ENCODE measurements at places on chromosomes 3 and 15.

- no peak for DNase-seq
Observed at GRCh38 chr3:5473471-5473870, 286.0 kb downstream of the EDEM1 start.

GRCh38 chr3:188231456-188231855, 77.5 kb downstream of the LPP start:
- no peak for DNase-seq

DNA sequence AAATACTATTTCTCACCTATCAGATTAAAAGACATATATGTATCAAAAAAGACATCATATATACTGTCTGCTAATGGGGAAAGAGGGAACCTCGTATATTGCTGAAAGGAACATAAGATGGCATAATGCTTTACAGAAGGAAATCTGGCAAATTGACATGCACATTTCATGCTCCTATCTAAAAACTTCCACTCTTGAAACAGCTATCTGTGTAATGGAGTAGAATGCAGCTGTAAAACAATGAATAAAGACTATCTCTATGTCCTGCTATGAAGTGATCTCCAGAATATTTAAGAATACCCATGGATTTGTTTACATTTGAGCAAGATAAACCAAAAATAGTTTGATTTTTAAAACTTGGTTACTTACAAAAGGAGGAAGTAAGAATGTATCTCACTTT, 107.4 kb downstream of the TBL1XR1 start:
- DNase-seq: no peak

GRCh38 chr3:147361454-147362420, 44.6 kb downstream of the ZIC4 start:
- no peak for DNase-seq

- DNase-seq: no peak
Observed at GRCh38 chr15:90582553-90582952, 52.8 kb downstream of the CRTC3 start.

- DNase-seq: no peak
Observed at GRCh38 chr3:137992592-137992991, 17.4 kb upstream of the CLDN18 start.

DNA sequence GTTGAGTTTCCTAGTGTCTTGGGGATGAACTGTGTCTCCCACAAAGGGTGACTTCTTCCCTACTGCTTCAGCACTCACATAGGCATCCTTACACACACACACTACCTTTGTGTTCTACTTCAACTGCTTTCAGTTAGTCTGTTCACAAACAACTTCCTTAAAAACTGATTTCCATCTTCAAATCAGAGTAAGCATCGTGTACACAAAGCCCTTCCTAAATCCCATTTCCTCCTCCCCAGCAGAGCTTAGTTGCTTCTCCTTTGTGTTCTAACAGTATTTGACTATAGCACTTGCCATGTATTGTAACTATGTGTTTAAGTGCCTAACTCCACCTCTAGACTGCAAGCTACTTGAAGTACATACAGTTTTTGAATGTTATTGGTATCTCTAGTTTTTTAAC, 71.7 kb downstream of the TNIK start:
- DNase-seq: no peak

DNA sequence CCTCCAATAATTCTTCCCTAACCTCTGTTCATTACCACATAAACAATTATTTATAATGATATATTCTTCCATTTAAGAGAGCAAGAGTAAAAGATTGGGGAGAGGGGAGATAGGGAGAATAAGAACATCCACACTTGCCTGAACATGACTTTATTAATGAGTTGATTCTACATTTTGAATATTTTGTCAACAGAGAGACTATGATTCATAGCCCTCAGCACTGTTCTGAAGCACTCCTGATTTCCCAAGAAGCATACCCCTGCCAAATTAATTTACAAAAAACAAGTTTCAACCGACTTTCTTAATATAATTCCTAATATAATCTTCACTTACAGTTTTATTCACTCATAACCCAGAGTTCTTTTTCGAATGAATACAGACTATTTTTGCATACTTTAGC, 828.8 kb downstream of the ROBO2 start:
- no peak for DNase-seq

- no peak for DNase-seq
Observed at GRCh38 chr3:82229397-82229796, 468.0 kb upstream of the GBE1 start.

GRCh38 chr3:186832276-186832675, 10.2 kb upstream of the ADIPOQ start:
- no peak for DNase-seq

GRCh38 chr3:13192471-13193213, 119.4 kb upstream of the IQSEC1 start:
- no peak for DNase-seq

- no peak for DNase-seq
Observed at GRCh38 chr3:10515396-10515795, 10.0 kb upstream of the ATP2B2 start.

GRCh38 chr3:149660462-149660861, 2.6 kb upstream of the WWTR1 start:
- no peak for DNase-seq

GRCh38 chr3:49877716-49878115, 8.0 kb upstream of the CAMKV start:
- DNase-seq: no peak

DNA sequence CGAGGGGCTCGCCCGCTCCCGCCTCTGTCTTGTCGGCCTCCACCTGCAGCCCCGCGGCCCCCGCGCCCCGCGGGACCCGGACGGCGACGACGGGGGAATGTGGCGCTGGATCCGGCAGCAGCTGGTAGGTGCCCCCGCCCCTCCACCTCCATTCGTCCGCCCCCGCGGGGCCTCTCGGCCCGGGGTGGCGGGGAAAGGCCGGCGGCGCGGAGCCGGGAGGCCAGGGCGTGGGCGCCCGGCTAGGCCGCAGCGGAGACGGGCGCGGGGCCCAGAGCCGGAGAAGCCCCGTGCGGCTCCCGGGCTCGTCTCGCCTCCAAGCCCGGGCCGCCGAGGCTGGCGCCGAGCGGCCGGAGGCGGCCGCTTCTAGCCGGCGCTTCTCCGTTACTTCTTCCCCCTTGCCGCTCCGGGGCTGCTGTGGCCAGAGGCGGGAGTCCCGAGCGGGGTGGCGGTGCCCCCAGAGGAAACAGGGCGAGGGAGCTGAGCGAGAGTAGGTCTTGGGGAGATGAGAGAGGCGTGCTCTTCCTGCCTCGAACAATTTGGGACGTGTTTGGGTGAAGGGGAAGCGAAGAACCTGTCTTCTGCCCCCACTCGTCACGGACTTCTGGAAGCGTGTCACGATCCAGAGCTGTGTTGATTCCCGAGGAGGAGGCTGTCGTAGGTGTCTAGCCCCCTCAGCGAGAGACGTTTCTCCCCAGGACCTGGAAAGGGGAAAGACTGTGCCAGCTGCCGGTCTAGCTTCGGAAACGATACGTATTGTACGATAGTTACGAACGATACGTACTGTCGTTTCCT, 555 bp downstream of the ATP11B start:
- DNase-seq: peak; percentile 49

GRCh38 chr3:55166576-55167555, 239.0 kb upstream of the LRTM1 start:
- DNase-seq: peak; percentile 6

DNA sequence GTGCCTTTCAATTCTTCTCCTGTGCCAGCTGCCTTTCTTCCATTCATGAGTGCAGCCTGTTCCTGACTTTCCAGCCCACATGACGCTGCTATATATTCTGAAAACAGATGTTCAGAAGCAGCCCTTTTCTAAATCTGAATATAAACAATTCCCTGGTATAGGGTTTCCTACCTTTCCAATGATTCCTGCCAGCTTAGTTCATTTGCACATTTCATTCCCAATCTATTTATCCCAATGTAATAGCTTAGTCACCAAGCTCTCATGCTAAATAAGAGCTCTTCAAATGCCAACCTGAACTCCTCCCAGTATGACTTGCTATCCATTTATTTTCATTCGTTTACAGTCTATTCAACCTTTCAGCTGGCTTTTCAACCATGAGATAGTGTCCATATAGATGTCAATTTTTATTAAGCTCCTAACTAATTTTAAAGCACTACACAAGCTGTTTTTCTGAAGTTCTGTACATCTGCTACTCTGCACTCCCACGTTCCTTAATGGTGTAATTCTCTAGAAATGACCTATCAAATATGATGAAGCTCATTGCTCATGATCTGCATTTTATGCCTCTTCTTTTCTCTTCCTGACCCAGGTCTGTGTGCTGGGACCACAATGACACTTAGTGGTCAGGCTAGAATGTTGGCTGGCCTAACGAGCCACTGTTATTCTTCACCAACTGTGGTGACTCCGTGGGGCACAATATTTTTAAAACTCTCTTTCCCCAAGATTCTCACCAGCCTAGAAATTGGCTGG, 605.0 kb upstream of the TBL1XR1 start:
- peak; percentile 26 for DNase-seq

DNA sequence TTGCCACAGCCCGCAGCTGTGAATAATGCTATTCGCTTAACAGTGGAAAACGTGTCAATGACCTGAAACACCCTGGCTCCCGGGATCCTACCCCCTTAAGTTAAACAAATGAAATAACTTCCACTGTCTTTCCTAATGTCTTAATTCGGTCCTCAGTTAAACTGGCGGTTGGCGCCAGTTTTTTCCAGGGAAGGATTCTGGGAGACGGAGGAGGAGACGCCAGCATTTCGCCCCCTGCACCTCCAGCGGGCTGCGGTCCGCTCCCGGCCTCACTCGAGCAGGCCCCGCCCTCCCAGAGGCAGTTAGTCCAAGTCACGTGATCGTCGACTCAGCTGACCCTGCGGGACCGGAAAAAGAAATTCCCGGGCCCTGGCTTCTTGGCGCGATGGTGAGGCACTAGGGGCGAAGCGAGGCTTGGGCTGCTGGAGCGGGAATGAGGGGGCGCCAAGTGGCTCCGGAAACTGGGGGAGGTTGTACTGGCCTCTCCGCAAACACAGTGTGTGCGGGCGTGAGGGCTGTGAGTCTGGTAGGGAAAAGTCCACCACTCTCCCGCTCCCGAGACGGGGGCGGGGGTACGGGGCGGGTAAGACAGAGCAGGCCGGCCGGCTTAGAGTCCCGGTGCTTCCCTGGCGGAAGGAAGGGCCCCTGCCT, at the start of gene COMMD4:
COMMD4 (plus strand) TSS at position 359 of the 651 bp plus-strand sequence; CDS start at position 386, 27 bp downstream.
- peak; percentile 94 for DNase-seq

DNA sequence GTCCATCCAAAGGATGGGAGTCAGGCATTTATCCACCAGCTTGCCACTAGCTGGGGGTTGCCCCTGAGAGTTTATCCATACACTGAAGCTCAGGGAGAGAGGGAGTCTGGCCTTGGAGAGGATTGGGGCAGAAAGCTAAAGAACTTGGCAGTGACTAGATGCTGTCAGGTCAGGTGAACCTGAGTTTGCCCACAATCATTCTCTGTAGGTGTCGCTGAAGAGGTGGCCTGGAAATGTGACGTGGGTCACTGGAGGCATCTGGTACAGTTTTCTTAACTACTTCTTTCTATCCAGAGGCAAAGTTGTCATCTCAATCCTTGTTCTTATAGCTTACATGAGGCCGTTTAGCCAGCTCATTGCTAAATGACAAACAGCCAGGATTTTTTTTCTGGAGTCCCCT, 298.0 kb upstream of the CTNNB1 start:
- no peak for DNase-seq

GRCh38 chr15:81215983-81216382, 19.3 kb downstream of the IL16 start:
- DNase-seq: no peak

DNA sequence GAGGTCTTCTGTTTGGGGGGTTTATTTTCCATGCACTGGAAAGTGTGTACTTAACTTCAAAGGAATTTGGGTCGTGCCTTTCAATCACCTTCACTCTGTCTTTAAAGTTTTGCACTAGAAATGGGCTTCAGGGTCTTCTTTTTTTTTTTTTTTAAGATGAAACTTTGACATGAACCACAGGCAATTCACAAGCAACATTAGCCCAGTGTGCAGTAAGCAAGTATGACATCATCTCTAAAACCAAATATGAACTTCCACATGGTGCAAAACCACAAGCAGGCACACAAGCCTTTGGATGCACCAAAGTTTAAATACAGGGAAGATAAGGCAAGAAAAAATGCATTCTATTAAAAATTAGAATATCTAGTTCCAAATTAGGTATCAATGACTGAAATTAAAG, 381.9 kb downstream of the ERC2 start:
- no peak for DNase-seq

- DNase-seq: peak; percentile 84
Observed at GRCh38 chr3:72171946-72172345, 387.0 kb upstream of the PROK2 start.

GRCh38 chr15:72445426-72445825, 28.7 kb upstream of the ARIH1 start:
- DNase-seq: no peak

DNA sequence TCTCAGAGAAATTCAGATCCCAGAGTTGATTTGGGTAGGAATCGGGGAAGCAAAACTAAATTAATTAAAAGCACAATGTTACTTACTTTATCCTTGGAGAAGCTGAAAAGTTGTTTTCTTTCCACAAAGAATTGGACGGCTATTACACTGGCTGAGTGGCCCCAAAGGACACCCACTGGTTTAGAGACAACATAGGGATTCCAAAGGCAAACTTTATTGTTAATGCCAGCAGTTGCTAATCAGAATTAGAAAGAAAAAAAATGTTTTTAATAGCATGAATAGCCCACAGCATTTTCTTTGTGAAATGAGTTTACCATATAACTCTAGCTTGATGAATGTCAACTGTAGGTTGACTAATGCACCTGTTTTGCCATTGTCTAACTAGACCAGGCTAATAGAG, 51.7 kb downstream of the WDR49 start:
- DNase-seq: no peak

- no peak for DNase-seq
Observed at GRCh38 chr3:66038384-66038725, 363 bp downstream of the MAGI1 start.

DNA sequence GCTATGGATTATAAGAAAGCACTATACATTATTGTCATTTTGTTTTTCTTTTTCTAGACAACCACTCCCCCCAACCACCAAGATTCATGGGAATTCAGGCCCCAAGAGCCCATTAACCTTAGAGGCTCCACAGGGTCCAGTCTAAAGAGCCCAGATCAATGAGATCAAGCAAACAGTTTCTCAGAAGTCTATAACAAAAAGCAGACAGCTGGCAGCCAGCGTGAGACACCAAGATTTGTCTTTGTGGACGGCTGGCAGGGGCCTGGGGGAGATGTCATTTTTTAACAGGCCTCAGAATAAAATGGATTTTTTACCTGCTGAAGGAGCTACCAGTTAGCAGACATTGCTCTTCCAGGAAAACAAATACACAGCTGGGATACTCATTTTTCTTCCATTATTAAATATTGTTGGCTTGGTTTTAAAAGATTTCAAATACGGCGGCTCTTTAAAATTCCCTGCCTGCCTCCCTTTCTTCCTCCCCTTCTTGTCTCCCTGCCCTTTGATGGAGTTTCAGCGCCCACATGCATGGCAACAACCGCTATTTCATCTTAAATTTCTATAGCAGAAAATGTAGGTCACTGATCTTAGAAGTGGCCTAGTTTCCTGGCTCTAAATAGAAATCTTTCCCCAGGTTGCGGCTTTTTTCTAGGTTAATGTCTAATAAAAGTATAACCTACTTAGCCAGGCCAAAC, 130.6 kb downstream of the FAM174B start:
- DNase-seq: no peak

GRCh38 chr3:15342945-15343344, 10.6 kb upstream of the SH3BP5 start:
- no peak for DNase-seq

GRCh38 chr3:102374863-102375634, 59.8 kb upstream of the ZPLD1 start:
- no peak for DNase-seq
